ENCODE measurements at places on chromosomes 3 and 15. TPM values are rescaled to one million over a fixed set of nuclear protein-coding genes. Genes with fewer than 3 reads are reported as not detected.

ADAMTSL3 gene
- 5.7 TPM for total RNA-seq

OSTN gene
- not detected for total RNA-seq

SLC26A6 gene
- 31.1 TPM for total RNA-seq

CCDC13 gene
- total RNA-seq, result 1.4 TPM

CPNE4 gene
- 0.20 TPM for total RNA-seq

TMEM207 gene
- not detected for total RNA-seq

CD200R1 gene
- 1.5 TPM for total RNA-seq

PPM1L gene
- 79.5 TPM for total RNA-seq
